Myocyte (in vitro differentiated cells): ENCODE measurements at places on chromosomes 1 and 21. TPM values are rescaled to one million over a fixed set of nuclear protein-coding genes. Genes with fewer than 3 reads are reported as not detected.

GRCh38 chr21:29645666-29646553, 293.9 kb downstream of the GRIK1 start:
- no peak for DNase-seq

DNA sequence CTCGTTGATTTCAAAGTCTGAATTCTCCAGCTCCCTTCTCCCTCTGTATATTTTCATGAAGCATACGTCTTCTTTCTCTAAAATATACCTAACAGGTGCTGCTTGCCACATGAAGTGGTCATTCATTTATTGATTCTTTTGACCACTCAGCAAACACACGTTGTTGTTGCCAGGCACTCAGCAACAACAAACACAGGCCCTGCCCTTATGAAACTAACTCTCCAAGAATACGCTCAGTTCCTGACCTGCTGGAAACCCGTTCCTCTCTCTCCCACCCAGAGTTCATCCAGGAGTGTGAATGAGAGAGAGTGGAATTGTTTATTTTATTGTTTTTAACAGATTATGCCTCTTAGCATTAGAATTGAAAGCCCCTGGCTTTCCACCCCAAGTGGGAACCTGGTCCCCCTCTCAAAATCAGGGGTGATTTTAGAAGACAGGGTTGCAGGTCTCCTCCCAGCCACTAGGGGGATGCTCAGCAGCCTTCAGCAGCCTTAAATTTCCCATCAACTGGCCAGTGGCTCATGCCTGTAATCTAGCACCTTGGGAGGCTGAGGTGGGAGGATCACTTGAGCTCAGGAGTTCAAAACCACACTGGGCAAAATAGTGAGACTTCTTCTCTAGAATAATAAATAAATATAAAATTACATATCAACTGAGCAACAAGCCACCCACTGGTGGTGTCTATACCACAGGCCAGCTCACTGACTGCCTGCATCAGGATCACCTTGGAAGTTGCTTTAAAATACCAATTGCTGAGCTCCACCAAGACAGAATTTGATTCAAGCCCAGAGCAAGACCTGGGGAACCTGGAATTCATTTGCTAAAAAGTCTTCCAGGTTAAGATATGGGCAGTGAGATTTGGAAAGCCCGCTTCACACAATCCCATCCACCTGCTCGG, 181.0 kb upstream of the KLHDC7A start:
- no peak for DNase-seq

DNA sequence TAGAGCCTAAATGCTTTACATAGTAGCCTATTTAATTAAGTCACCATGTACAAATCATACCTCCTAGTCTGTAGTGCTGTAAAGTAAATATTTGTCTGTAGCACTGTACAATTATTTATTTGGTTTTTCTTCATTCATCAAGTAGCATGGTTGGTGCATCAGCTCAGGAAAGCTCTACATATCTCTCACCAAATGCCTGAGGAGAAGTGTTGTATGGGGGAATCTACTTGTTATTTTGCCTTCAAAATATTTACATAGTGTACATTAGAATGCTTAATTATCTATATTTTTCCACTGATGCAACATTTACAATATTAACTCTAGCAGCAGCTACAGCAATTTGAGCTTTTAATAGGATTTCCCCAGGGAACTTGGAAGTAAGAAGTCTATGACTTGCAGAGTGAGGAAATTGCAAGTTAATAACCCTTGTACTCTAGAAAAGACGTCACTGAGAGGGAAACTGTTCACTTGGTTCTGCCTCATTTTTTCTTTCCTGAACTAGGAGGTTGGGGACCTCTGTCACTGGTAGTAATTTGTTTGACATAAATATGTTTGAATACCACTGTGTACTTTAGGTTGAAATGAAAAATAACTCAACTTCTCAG, 207.4 kb downstream of the PDE4B start:
- DNase-seq: no peak

- DNase-seq: no peak
Observed at GRCh38 chr1:217983051-217983375, 302.1 kb upstream of the RRP15 start.

DNA sequence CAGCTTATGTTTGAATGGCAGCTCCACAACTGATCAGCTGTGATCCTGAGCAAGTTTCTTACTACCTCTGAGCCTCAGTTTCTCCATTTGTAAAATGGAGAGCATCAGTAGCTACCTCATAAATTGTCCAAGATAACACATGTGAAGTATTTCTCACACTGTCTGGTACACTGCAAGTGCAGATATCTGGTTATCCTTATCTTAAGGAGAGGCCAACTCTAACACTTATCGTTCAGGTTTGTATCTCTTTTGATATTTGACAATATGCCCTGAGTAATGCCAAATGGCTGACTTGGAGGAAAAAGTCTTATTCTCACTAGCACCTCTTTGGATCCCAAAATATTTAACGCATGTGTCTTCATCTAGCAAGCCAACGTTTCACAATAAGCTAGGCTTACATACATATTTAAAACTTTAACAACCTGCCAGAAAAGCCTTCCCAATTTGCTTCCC, 2.7 kb downstream of the CSRP1 start:
- DNase-seq: no peak

GRCh38 chr1:10908266-10908665, 104.2 kb upstream of the TARDBP start:
- DNase-seq: no peak

DNA sequence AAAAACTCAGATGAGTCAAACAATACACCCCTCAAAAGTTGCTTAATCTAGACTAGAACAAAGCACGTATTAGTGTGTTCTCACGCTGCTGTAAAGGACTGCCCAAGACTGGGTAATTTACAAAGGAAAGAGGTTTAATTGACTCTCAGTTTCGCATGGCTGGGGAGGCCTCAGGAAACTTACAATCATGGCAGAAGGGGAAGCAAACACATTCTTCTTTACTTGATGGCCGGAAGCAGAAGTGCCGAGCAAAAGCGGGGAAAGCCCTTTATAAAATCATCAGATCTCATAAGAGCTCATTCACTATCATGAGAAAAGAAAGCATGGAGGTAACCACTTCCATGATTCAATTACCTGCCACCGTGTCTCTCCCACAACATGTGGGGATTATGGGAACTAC, 10.1 kb downstream of the JAM2 start:
- no peak for DNase-seq

The UBE2U gene
- not detected in 2 replicates for total RNA-seq

DNA sequence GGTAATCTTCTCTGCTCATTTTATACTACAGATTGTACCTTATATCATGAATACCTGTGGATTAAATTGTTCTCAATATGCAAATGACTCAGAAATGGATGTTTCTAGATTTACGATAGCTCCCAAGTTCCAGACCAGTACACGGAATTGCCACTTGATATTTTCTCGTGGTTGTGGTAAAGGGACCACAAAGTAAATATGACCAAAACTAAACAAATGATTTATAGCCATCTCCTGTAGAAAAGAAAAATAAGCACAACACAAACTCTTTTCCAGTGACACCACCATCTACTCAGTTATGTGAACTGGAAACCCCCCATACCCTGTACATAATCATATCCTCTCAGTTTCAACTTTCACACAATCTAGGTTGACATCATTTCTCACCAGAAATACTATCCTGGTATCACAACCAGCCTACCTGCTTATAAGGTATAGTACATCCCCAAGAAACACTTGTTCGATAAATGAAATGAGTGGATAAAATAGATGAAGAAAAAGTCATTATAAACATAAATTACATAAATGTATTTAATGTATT, 172.3 kb downstream of the ADGRL4 start:
- DNase-seq: peak; percentile 36

The SLC9A1 gene
- total RNA-seq: 4.6 and 9.6 TPM in 2 replicates

DNA sequence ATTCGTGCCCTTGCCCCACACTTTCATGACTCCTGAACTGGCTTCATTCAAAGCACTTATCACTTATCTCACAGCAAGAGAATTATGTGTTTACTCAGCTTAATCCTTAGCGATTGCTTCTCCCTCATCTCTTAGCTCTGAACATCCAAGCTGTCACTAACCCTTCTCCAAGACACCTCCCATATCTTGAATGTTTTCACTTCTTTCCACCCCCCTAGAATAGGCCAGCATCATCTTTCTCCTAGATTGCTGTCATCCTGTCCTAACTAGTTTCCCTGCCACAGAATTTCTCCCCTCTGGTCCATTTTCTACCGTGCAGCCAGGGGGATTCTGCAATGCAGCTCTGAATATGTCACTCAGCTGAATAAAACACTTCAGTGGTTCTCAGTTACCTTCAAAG, 68.6 kb upstream of the SPATA6 start:
- no peak for DNase-seq

DNA sequence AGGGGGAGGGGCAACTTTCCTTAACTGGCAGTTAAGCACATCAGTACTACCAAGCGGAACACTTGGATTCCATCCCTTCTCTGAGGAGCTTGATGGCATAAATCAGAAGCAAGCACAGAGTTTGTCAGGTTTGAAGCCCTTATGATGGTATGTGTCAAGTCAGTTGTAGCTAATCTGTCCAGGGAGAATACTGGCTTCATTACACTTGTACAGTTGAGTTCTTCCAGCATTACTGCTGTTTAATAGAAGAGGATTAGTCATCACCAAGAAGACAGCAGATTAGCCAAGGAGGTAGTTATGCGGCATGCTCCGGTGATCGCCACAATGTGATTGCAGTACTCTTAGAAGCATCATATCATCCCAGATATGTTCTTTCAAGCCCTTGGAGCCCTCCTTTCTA, 2.1 kb upstream of the TDRD5 start:
- no peak for DNase-seq

DNA sequence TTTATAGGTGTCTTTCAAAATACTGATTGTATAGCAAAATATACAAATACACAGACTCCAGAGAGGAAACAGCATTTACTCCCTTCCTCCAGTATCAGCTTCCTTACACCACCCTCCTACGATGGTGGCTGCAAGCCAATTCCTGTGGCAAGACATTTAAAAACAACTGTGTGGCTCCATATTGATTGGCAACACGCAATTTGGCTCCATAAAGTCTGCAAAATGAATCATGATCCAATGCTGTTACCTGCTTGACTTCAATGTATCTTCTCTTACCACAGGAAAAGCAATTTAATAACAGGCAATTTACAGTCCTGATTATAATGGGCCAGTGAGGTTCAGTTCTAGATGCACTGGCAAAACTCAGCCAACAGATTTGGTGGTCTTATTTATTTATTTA, 19.7 kb upstream of the ATP6V1G3 start:
- peak; percentile 52 for DNase-seq

GRCh38 chr1:60359431-60359830, 285.9 kb upstream of the C1orf87 start:
- no peak for DNase-seq

DNA sequence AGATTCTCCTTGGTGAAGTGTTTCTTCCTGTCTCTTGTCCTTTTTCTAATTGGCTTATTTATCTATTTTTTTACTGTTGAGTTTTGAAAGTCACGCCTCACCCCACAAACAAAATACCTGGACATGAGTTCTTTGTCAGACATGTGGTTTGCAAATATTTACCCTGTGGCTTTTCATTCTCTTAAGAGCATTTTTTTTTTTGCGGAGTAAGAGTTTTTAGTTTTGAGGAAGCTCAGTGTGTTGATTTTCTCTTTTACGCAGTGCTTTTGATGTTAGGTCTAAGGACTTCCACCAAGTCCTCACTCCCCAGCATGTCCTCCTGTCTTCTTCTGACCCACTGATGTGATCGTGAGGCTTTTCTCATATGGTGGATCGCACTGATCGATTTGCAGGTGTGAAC, 7.6 kb downstream of the DFFB start:
- DNase-seq: no peak

DNA sequence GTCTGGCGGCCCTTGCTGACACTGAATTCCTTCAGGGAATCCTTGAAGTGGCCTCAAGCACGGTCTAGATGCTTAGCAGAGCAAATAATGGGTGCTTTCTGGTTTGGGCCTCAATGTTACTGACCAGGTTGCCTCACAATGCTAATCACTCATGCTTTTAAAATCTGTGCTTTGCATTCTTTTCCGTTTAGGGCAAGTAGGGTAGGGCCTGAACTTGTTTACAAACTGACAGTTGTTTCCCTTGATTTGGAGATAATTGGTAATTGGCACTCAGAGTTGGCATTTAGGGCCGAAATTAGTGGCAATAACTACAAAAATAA, 1.4 kb downstream of the VPS13D start:
- no peak for DNase-seq

The NEXN gene
- 100 and 144 TPM in 2 replicates for total RNA-seq

DNA sequence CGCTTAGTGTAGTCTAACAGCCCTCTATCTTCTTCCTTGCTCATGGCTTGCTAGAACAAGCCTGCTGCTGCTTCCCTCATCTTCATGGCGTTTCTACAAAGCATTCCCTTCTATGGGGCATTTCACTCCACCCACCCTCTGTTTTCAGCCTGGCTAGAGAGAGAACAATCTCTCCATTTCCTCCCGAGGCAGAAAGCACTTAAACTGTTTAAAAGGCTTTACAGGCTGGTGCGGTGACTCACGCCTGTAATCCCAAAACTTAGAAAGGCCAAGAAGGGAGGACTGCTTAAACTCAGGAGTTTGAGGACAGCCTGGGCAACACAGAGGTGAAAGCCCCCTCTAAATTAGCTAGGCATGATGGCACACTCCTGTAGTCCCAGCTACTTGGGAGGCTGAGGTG, 17.8 kb downstream of the ORC1 start:
- no peak for DNase-seq

The AVPR1B gene
- total RNA-seq: not detected in 2 replicates

DNA sequence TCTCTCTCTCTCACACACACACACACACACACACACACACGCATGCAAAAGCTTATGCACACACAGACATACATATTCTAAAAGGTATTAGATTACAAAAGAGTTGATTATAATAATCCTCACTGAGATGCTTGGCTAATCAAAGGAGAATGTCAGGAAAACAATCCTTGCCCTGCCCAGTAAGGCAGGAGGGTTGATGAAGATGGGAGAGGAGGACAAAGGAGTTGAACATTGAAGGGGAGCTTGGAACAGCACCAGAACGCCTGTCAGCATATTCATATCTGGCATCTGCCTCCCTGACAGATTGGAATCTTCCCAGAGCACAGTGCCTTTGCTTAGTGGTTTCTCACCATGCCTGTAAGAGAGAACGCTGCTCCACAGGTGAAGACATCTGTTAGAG, 68.6 kb upstream of the PALMD start:
- no peak for DNase-seq

The TRAPPC10 gene
- 22.1 and 22.4 TPM in 2 replicates for total RNA-seq

The ARHGEF11 gene
- 19.3 and 22.0 TPM in 2 replicates for total RNA-seq

DNA sequence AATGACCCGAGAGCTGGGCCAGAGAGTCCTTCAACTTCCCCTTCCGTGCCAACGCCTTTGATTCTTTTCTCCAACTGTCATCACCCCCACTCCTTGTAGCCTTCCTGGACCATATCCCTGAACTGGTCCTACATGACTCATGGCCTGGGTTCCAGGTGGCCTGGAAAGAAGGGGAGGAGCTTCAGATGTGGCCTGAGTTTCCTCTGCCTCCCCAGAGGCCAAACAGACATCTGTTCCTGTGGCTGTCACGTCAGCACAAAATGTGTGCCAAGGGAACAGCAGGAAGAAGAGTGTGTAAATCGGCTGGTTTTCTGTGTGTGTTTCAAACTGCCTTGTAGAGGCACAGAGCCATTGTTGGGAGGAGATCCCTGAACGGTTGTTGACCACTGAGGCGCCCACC, 24.9 kb upstream of the KIRREL1 start:
- peak; percentile 85 for DNase-seq

The TRAF3IP3 gene
- 0.03 and 0.05 TPM in 2 replicates for total RNA-seq

- no peak for DNase-seq
Observed at GRCh38 chr1:117665556-117666270, 59.9 kb downstream of the TENT5C start.

The KRTAP12-1 gene
- total RNA-seq: not detected in 2 replicates
